Activated CD4-positive, alpha-beta memory T cell treated with anti-CD3 and anti-CD28 coated beads for 36 hours (primary cell): ENCODE measurements at places on chromosomes 4 and X.

DNA sequence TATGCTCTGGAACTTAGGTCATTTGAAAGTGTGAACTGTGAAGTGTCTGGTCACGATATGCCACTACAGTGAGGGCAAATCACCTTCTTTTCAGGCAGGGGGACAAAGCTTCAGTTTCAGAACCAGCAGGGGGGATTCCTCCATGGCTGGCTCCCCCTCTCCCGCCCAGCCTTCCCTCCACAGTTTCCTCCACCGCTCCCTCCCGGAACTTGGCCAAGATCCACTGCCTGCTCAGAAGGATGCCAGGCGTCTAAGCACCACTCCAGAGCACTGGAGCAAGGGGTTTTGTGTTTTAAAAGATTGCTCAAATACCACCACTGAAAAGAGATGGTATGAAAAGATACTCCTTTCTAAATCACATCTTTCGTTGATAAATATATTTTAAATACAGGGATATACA, 126.9 kb downstream of the ELOVL6 start:
- DNase-seq = no peak

- DNase-seq = no peak
These were observed 14.5 kb downstream of the TMPRSS11E start for GRCh38 chr4:68461790-68462189.

DNA sequence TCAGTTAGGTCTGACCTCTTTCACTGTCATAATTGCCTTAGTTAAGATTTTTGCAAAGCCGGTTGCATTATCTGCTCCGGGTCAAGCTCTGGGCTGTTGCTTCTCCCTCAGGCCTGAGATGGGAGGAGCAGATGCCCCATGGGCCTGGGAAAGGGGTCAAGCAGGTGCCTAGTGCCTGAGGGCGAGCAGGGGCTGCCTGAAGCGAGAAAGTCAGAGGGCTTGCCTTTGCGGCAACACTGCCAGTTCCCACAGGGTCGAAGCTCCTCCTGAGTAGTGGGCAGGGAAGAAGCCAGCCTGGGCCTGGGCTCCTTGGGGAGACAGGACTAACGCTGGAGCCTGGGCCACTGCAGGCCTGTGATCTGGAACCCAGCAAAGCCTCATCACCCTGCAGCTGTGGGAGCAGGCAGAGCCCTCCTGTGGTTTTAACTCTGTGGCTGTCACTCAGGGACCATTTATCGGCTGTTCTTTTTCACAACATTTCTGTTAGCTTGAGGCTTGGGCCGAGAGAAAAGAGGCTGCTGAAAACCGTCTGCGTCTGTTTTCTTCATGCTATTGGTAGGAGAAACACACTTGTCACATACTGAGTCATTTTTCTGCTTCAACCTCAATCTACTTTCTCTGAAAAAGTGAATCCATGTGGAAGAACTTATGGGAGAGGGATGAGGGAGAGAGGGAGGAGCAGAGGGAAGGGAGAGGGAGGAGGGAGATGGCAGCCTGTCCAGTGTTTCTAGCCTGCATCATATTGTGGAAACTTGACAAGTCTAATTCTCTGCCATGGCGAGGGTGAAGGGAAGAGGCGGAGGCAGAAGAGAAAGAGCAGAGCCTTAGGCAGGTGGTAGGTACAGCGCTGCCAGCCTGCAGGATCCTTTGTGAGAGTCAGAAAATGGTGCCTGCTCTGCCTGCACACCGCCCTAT, 68.4 kb downstream of the RHOH start:
- DNase-seq = no peak

GRCh38 chr4:51906167-51906958, 63.4 kb downstream of the DCUN1D4 start:
- DNase-seq = peak; percentile 22

DNA sequence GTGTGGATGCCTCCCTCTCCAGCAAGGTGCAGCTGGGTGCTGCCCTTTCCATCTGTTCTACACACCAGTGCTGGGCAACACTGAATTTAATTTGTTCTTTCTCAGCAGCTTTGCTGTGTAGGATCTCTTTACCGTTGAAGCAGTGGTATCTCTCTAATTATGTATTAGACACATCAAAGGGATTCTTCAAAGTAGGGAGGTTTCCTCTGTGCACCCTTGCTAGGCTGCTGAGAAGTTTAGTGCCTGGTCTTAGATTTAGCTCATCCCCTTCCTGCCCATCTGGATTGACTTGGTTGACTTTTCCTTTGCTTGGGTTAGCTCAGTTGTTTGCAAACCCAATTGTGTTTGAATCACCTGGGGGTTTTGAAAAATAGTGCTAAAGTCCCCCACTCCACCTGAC, 27.8 kb upstream of the LDB2 start:
- DNase-seq = no peak

DNA sequence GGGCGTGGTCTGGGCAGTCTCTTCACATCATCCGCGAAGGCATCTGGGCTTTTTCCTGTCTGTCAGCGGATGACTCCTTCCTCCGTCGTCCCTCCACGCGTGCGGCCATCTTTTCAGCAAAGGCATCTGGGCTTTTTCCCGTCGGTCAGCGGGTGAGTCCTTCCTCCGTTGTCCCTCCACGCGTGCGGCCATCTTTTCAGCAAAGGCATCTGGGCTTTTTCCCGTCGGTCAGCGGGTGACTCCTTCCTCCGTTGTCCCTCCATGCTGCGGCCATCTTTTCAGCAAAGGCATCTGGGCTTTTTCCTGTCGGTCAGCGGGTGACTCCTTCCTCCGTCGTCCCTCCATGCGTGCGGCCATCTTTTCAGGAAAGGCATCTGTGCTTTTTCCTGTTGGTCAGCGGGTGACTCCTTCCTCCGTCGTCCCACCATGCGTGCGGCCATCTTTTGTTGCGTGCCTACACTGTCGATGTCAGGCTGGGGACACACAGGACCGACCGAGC, 12.3 kb upstream of the TMEM271 start:
- DNase-seq = no peak

DNA sequence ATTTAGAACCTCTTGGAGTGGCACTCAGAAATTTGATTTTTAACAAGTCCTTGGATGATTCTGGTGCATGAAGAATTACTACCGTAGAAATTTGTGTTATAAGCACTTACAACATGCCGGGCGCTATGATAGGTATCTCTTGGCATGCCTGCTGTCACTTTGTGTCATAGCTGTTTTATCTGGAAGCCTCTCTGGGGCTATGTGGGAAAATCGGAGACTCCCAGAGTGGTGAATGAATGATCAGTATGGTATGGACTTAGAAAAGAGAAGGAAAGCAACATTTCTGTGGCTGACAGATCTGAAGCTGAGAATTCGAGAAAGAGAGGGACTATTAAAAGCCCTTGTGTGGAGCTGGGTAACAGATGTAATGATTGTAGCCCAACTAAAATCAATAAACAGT, 177.4 kb upstream of the MAMLD1 start:
- no peak for DNase-seq

DNA sequence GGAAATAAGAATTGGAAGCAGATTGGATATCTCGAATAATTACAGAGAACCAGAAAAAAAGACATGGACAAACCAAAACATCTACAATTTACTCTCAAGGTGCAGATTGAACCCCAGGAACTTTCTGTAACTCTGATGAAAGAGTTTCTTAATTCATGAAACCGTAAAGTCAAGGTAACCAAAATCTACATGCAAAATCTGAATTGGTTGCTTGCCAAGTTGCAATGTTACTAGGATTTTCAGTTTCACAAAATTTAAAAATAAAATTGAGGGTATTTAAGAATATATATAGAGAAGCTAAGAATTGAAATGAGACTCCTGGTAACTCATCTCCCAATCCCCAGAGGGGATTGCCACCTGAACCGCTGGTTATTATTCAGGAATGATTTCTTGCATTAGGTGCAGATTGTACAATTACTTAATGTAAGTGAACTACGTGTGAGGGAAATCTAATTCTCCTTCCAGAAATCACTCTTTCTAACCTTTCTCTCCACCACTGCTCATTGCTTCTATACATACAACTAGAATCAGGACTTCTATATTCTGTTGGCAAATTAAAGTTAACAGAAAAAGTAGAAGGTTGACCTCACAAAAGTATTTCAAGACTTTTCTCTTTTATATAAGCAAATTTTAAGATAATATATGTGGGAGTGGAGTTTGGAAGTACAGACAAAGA, 221.5 kb upstream of the NDST4 start:
- no peak for DNase-seq

GRCh38 chr4:113960684-113961321, 18.6 kb downstream of the ARSJ start:
- no peak for DNase-seq

GRCh38 chrX:131633285-131633917, 89.5 kb downstream of the OR13H1 start:
- DNase-seq = peak; percentile 44

DNA sequence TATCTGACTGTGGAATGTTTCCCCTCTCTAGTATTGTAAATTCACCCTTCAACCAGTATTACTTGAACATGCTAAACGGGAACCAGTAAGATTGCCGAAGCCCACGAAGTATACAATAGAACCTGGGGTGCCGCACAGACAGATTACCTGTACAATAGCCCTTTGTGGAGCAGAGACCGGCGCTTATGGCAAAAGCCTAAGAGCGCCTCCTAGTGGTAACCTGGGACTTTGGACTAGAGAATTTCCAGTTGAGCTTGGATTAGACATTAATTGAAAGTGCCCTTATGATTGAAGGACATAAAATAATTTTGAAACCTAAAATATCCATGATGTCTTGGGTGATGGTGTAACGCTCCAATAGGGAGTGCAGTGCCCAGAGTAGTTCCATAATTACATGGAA, 14.1 kb downstream of the ZNF157 start:
- peak; percentile 73 for DNase-seq

DNA sequence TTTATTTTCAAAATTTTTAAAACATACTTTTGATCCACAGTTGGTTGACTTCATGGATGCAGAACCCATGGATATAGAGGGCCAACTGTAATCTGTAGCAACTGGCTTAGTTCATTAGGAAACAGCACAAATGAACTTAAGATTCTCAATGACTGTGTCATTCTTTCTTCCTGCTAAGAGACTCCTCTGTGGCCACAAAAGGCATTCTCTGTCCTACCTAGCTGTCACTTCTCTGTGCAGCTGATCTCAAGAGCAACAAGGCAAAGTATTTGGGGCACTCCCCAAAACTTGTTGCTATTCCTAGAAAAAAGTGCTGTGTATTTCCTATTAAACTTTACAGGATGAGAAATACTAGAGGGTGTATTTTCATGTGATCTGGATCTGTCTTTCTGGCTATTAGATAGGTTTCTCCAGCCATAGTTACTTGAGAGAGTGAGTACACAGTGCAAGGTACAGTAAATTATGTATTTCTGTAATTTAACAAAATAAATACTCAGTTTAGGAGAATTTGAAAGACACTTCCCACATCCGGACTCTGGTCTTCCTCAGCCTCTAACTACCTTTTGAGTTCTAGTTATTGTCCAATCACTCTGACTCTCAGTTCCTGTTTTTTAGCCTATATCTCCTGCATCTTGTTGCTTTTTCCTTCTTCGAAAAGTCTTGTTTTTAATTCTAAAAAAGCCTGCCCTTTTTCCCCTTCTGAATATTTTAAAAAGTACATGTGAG, 21.8 kb downstream of the TLR2 start:
- DNase-seq = no peak

- no peak for DNase-seq
These were observed 135.1 kb upstream of the ATP6AP2 start for GRCh38 chrX:40445691-40446090.

- DNase-seq = no peak
These were observed 650.8 kb downstream of the PCDH7 start for GRCh38 chr4:31370866-31371465.
